H1 (cell line): ENCODE measurements at places on chromosomes 5 and 9. TPM values are rescaled to one million over a fixed set of nuclear protein-coding genes. Genes with fewer than 3 reads are reported as not detected.
A peak's percentile ranks its signal among the peaks of the same experiment; 100 is the strongest.

GRCh38 chr5:77102549-77102948 is 15.5 kb upstream of the ZBED3 start:
- DNase-seq, result no peak

- DNase-seq, result no peak
These were observed 7.8 kb downstream of the TTLL11 start for GRCh38 chr9:122085260-122085659.

TPPP gene
- 0.65 and 0.93 TPM in 2 replicates for total RNA-seq

IGFBPL1 gene
- 33.8 and 36.6 TPM in 2 replicates for total RNA-seq

- no peak for DNase-seq
These were observed 154.3 kb upstream of the TBC1D2 start for GRCh38 chr9:98409719-98410118.

- no peak for DNase-seq
These were observed 8.3 kb downstream of the NANS start for GRCh38 chr9:98064623-98065392.

ARID3C gene
- total RNA-seq, result not detected in 2 replicates

GRCh38 chr9:104808035-104808614 is 44.2 kb downstream of the NIPSNAP3B start:
- no peak for DNase-seq

GRCh38 chr5:15623794-15624193 is 123.8 kb downstream of the FBXL7 start:
- DNase-seq, result no peak

DNA sequence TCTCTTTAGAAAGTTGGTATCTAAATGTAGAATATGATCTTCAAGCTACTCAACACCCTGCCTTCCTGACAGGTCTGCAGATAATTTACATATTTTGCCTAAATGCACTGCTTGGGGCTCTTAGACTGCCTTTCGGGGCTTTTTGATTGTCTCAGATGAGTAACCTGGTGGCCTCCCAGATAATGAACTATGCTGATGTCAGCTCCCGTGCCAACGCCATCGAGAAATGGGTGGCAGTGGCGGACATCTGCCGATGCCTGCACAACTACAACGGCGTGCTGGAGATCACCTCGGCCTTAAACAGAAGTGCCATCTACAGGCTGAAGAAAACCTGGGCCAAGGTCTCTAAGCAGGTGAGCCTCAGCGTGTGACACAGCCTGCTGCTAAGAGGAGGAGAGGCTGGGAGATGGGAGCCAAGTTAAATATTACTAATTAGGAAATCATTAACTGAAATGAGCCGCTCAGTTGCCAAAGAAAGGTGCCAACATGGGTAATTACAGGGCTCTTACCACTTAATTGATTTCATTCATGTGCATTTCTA is 20.8 kb upstream of the CKMT2 start:
- DNase-seq, result no peak

- DNase-seq, result no peak
These were observed 7.4 kb downstream of the SLC12A7 start for GRCh38 chr5:1104327-1105006.

BAAT gene
- 0.17 TPM in 1 of 2 replicates, not detected in the other for total RNA-seq

CCDC152 gene
- 9.5 and 10.2 TPM in 2 replicates for total RNA-seq

GRCh38 chr9:99828054-99828416 is 6.3 kb downstream of the NR4A3 start:
- no peak for DNase-seq

SELENOP gene
- total RNA-seq, result 17.0 and 19.4 TPM in 2 replicates

SLC36A2 gene
- not detected in 2 replicates for total RNA-seq

DNA sequence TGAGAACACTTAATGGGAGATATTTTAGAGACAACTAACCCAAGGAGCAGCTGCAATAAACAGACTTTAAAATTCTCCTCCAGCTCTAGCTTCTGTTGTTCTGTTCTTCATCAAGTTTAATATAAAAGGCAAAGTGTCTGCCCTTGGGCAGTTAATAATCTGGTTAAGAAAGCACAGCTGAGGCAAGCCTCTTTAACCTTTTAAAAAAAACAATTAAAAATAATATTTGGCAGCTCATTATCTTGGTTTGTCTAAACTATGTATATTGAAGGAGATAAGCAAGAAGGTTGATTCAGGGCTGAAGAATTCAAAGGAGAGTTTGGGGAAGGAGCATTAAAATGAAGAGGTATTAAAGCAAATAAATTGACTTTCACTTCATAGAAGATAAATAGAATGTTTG is 75.4 kb downstream of the TSSK1B start:
- no peak for DNase-seq

GRCh38 chr9:82184524-82184923 is 196.0 kb downstream of the SPATA31D1 start:
- no peak for DNase-seq

DNA sequence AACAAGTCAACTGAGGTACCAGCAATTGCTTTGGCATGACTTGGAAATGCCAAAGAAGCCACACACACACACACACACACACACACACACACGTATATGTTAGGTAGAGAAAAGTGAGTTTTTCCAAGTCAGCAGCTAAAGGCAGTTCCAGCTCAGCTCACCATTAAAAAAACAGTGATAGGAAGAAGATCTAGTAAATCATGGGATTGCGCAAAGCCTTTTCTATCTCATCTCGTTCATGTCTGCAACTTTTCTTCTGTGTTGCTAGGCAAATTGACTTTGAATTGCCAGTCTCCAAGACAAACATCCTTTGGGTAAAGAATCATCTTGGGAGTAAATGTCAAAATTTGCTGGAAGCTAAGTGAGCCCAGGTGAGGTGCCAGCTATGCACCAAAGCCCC is 500.1 kb downstream of the ENC1 start:
- no peak for DNase-seq

DNA sequence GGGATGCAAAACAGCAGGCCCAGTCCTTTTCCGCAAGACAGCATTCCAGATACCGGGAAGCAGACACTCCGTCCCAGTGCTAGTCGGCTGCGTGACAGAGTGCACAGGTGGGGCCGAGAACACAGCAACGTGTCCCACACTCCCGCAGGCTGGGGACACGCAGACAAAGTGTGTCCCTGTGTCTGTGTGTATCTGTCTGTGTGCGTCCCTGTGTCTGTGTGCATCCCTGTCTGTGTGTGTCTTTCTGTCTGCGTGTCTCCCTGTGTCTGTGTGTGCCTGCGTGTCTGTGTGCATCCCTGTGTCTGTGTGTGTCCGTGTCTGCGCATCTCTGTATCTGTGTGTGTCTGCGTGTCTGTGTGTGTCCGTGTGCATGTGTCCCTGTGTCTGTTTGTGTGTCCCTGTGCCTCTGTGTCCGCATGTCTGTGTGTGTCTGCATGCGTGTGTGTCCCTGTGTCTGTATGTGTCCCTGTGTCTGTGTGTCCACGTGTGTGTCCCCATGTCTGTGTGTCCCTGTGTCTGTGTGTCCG is 137.0 kb downstream of the MRPL36 start:
- no peak for DNase-seq

IFNA21 gene
- not detected in 2 replicates for total RNA-seq

DNA sequence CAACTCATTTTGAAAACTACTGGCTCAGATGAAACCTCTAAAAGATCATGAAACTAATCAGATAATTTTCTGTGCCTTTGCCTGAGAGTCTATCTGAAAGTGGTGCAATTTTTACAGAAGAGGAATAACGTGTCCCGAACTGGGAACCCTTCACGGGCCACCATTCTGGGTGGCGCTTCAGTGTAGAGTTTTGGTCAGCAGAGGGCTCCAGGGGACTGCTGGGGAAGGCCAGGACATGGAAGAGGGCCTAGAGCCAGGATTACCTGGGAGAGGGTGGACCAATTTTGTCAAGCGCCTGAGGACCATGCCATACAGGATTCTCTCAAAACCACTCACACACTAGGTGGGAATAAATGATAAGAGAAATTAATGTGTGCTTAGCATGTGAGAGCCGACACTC is 49.7 kb upstream of the PLEKHG4B start:
- DNase-seq, result peak; percentile 69

GRCh38 chr5:11289733-11290132 is 528.7 kb upstream of the DAP start:
- no peak for DNase-seq

DNA sequence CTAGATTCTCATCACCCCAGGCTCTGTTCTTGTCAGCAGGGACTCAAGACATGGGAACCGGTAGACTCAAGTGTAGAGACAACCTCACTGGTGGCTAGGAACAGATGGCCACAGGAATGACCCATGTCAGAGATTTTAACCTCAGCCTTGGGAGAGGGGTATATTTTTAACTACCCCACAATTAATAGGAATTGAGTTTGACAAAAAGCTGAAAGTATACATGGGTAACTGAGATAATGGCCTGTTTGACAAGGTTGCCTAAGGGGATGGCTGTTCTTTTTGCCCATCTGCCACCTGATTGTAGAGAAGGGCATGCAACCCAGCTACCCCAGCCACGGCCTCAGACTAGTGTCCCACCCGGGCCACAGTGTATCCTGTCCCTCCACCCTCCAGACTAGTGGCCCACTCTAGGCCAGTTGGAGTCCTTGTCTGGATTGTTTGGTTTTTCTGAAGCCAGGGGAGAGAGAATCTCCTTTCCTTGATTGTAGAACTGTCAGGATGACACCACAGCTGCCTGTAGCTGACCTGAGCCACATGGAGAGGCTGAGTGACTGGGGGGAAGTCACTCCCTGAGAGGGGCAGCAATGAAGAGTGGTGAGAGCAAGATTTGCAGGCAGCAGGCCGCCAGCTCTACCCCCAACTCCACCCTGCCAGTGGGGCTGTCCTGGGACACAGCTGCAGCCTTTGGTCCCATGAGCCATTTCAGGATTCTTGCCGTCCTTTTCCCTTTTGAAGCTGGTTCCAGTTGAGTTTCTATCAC is 14.6 kb upstream of the ANGPTL2 start:
- DNase-seq, result no peak

DNA sequence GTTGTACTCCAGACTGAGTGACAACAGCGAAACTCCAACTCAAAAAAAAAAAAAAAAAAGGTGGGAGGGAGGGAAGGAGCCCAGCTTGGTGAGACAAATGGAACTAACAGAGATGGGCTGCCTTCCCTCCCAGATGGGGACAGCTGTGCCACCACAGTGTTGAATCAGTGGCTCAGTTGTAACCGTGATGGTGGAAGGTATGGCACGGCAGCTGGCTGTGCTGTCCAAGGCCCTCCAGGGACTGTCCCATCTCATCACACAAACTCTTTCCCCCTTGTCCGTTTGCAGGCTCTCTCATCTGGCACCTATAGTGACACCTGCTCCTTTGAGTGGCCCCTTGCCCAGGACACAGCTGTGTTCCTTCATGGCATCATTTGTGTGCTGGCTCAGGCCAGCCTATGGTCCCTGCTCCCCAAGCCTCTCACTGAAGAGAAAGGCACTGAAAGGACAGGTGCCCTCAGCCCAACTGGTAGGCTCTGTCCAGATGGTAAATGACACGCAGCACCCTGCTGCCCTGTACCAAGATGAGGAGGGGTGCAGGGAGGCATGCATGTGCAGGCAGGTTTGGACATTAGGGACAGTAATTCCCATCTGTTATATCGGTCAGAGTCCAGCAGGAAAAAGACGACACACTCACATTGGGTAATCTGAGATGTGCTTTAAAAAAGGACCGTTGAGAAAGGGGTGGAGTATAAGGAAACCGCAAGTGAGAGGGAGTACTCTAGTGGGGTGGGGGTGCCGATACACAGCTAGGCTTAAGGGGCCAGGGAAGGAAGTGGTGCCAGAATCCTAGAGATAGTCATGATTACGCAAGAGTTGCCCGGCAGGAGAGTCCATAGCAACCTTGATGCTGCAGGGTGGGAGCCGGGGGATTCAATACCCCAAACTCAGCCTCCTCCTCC is 4.3 kb downstream of the SMIM33 start:
- DNase-seq, result no peak

FAM200C gene
- total RNA-seq, result 6.2 and 7.3 TPM in 2 replicates

MCC gene
- 17.8 and 18.3 TPM in 2 replicates for total RNA-seq

TERT gene
- total RNA-seq, result 21.0 and 23.1 TPM in 2 replicates

DNA sequence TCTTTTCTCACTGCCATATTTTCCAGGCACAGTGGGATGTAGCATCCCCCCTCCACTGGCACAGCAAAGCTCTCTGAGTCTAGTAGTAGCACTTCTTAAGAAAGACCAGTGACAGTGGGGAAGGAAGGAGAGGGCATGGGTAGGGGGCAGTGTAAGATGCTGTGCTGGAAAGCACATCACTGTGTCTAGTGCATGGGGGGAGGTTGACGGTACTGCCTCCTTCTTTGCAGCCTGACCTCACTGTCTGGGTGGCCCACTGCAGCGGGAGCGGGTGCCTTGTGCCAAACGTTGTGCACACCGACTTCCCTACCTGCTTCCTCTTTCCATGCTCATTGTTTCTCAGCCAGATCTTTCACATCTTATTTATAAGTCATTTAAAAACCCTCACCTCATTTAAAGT is 91.8 kb downstream of the PDE8B start:
- no peak for DNase-seq

CDC25C gene
- 20.8 and 23.2 TPM in 2 replicates for total RNA-seq

- DNase-seq, result no peak
These were observed 50.1 kb downstream of the ADAMTS2 start for GRCh38 chr5:179294891-179295777.

GRCh38 chr9:31030741-31031202 is 1353.7 kb upstream of the ACO1 start:
- DNase-seq, result peak; percentile 27

DNA sequence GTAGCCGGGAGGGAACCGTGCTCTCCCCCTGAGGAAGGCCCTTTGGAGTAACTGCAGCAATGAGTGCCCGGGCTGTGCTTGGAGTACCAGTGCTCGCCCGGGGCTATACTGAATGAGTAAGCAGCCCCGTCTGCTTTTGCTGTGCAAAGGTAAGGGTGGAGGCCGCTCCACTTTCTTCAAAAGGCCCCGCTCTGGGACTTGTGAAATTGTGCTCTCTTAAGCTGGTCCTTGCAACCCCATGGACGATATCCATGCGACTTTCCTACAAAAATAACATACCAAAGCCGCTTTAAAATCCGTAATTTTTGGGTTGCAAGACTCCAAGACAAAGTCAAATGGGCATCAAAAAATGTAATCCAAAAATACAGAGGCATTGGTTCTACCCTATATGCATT is 578 bp upstream of the TNFAIP8 start:
- DNase-seq, result peak; percentile 21

NME5 gene
- total RNA-seq, result 0.63 and 0.89 TPM in 2 replicates
